ENCODE measurements at places on chromosomes 16 and 17.

- DNase-seq: no peak
Measured at GRCh38 chr17:81608605-81609004, 28.3 kb downstream of the NPLOC4 start.

GRCh38 chr16:14344292-14344691 lies 273.2 kb downstream of the MRTFB start:
- no peak for DNase-seq

- DNase-seq: no peak
Measured at GRCh38 chr17:74268558-74268957, 5.5 kb upstream of the DNAI2 start.

DNA sequence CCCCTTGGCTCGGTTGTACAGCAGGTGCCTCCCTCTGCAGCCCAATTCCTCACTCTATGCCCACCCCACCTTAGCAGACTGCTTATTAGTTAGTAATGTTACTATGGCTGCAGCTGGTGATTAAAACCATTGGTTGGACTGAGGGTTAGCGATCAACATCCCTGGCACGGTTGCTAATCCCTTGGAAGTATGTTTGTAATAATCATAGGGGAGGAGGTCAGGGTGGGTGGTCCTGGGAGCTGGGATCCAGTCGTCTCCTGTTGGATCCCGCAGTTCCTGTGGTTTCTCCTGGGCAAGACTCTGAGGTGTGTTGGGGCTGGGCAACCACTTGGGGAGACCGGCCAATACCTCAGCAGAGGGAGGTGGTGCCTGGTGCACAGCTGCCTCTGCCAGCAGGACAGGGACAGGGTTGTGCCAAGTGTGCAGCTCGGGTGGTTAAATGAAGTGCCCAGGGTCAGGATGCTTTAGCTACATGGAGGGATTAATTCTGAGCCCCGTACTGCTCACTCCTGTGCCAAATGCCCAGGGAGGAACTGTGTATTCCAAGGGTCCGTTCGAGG lies 38.0 kb downstream of the FZD2 start:
- no peak for DNase-seq

- DNase-seq: no peak
Measured at GRCh38 chr17:18229771-18230170, 4.3 kb downstream of the LLGL1 start.
